Melanocyte of skin (primary cell): ENCODE measurements at places on chromosomes 7 and 10. TPM values are rescaled to one million over a fixed set of nuclear protein-coding genes. Genes with fewer than 3 reads are reported as not detected.

The LRIT1 gene
- total RNA-seq: not detected in 2 replicates

The NET1 gene
- 9.6 and 11.3 TPM in 2 replicates for total RNA-seq

The NEUROG3 gene
- total RNA-seq: not detected in 2 replicates

The ZYX gene
- total RNA-seq: 10.7 and 19.6 TPM in 2 replicates

The MSMB gene
- not detected in 2 replicates for total RNA-seq

The MMD2 gene
- not detected in 2 replicates for total RNA-seq

The ADIRF gene
- total RNA-seq: not detected in 2 replicates

The ATRNL1 gene
- total RNA-seq: 7.7 and 20.2 TPM in 2 replicates

The PALD1 gene
- total RNA-seq: 0.34 and 0.73 TPM in 2 replicates

The CTAGE15 gene
- total RNA-seq: 0.36 TPM in 1 of 2 replicates, not detected in the other

The ZNF853 gene
- 0.36 and 1.7 TPM in 2 replicates for total RNA-seq

The LIPM gene
- not detected in 2 replicates for total RNA-seq

The LRRC4 gene
- 0.69 and 1.5 TPM in 2 replicates for total RNA-seq

The OR9A2 gene
- total RNA-seq: not detected in 2 replicates

The C10orf67 gene
- total RNA-seq: 0.34 and 0.36 TPM in 2 replicates

The MLLT10 gene
- 59.6 and 66.0 TPM in 2 replicates for total RNA-seq
